ENCODE measurements at places on chromosomes 3 and 15.

DNA sequence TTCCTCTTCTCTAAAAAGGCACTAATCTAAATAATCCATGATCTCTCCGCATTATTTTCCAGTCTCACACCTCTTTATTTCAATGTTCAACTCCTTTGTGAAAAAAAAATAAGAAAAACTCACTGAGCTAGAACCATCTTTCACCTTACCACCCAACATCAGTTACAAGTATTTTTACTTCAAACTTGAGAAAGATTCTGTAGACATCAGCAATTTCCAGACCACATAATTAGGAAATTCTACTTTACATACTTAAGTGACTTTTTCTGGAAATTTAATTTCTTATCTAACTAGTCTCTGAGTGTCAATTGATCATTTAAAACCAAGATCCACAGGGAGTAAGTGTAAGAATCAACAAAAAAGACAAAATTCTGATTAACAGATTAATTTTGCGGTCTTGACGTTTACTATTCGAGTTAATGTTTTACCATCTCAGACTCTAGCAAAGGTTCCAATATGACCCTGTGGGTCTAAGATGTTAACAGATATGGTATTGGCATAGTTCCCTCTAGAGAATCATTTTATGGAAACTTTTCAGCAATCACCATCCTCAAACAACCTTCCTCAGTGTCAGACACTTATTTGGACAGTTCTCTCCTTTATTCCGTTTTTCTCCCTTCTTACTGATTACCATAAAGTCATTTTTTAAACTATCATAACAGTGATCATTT is 5.1 kb downstream of the ATP13A3 start:
- DNase-seq: no peak

- no peak for DNase-seq
These were observed 205.1 kb downstream of the XXYLT1 start for GRCh38 chr3:195065864-195066185.

- peak; percentile 75 for DNase-seq
These were observed 2.2 kb upstream of the BNIP2 start for GRCh38 chr15:59691194-59691805.

GRCh38 chr3:188749010-188749617 is 422.7 kb upstream of the TPRG1 start:
- DNase-seq: no peak

DNA sequence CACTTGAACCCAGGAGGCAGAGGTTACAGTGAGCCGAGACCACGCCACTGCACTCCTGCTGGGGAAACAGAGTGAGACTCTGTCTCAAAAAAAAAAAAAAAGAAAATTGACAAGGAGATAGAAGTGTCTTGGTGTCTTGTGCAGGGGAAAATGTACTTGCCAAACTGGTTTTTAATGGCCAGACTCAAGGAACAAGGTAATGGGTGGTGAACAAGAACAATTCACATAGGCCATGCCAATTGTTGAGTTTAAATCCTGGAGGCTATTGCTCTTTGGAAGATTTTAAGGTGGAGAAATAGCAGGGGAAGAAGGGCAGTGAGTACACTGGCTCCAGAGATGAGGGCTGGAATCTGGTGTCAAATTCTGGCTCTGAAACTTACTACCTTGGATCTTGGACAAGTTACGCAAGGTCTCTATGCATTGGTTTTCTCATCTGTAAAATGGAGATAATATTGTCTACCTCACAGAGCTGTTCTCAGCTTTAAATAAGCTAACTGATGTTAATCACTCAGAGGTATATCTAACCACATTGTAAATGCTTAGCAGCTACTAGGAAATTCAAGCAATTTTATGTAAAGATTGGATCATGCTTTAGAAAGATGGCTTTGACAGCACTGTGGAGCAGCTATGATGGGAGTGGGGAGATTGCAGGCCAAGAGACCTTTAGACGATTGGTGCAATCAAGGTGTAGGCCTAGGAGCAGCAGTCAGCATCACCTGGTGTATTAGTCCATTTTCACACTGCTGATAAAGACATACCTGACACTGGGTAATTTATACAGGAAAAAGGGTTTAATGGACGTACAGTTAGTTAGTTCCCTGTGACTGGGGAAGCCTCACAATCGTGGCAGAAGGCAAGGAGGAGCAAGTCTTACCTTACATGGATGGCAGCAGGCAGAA is 78.3 kb downstream of the B3GALNT1 start:
- no peak for DNase-seq

GRCh38 chr3:2870724-2871333 is 239.3 kb downstream of the IL5RA start:
- DNase-seq: no peak

DNA sequence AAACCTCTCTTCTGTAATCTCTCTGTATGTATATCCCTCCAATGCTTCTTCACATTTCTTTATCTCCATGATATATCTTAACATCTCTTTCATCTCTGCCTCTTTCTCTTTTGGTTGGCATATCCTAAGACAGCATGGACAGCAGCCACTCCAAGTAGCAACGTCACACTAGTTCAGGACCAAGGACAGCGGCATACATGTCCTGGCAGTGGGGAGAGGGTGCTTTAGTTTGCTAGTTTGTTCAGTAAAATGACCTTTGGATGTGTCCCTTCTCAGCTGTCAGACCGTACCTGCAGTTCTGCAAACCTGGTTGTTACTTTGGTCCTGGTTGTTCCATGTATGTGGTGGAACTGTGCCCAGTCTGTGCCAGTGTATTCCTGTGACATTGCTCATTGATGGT is 225.6 kb upstream of the ROPN1 start:
- DNase-seq: peak; percentile 90

DNA sequence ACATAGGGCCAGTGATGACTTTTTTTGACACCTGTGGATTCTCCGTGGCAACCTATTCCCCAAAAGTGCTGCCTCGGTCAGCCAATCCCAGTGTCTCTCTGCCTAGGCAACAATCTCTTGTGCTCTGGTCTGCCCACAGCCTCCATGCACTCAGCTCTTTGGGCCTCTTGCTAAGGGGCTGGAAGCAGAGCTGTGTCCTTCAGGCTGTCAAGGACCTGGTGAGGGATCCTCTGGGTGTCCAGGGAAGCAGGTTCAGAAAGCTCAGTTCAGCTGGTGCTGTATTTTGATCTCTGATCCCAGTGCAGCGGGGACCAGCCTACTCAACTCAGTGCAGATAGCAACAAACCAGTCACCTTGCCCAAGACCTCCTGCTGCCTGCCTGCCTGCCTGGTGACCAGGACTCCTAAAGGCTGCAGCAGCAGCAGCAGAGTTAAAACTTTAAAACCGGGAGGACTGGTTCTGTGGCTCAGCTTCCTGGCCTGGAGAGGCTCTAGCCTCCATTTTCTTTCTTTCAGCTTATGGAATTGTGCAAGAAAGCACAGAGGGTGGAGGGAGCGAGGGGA is 6.2 kb downstream of the PAK6 start:
- DNase-seq: no peak

GRCh38 chr3:13352621-13353131 is 67.4 kb downstream of the NUP210 start:
- no peak for DNase-seq

DNA sequence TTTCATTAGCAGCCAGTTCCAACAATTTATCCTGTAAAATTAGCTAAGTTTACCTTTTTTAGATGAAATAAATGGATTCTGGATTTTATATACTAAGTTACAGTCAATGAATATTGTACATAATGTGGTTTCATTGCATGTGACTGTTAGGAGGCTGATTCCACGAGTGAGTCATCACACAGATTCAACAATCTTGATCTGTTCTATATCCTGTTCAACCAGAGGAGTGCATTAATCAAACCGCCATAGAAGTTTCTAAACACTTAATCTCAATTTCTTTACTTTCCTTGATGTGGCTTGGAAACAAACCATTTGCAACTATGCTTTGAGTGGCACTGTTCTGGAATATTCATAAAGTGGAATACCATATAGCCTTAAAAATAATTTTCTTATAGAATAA is 15.3 kb downstream of the DNAJC13 start:
- no peak for DNase-seq

DNA sequence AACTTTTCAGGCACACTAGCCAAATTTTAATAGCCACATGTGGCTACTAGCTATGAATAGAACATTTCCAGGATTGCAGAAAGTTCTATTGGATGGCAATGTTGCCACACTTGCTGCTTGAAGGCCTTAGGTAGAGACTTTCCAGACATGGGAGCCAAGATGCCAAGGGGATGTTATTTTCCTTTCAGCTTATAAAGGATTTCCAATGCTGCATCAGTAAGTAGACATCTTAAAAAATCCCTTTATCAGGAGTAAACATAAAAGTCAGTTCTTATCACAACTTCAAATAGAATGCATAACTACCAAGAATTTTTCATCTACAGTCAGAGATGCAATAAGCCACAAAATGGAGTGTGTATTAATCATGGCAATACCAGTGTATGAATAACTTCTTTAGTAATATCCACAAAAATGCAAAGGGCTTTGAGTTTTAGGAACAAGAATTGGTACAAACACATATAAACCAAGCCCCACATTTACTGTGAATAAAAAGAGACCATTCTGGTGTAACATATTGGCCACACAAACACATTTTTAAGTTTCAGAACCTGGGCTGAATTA is 457.1 kb upstream of the ADAMTS9 start:
- no peak for DNase-seq

DNA sequence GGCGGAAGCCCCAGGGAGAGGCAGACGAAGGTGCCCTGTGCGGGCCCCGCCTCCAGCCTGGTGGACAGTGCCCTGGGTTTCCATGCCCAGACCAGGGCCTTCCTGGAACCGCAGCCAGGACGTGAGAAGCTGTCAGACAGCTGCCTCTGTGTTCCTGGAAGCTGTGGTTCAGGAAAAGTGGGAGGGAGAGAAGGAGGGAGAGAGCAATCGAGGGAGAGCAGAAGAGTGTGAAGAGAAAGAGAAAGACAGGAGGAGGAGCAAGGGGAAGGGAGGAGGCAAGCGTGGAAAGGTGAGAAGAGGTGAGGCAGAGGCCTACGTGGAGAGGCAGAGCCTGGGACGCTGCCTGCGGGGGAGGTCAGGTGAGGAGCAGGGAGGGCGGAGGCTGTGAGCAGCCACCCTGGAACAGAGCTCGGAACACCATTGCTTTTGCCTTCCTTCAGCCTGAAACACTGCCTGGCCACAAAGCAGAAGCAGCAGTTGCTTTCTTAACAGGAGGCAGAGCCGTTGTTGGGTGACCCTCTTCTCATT is 18.6 kb downstream of the ZDHHC19 start:
- no peak for DNase-seq

DNA sequence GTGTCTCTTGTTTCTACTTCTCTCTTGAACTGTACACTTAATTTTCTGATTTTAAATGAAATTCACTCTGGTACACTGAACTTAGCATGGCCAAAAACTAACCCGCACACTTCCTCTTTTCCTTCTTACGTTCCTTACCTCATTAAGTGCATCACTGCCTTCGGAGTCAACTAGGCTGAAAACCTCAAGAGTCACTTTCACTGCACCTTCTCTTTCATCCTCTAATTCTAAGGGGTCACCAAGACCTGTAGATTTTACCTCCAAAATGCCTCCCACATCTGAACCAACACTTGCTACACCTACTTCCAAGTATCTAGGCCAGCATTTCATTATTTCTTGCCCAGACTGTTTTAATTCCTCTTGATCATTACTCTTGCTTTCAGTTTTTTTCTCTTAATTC is 6.6 kb downstream of the CBLB start:
- DNase-seq: no peak

DNA sequence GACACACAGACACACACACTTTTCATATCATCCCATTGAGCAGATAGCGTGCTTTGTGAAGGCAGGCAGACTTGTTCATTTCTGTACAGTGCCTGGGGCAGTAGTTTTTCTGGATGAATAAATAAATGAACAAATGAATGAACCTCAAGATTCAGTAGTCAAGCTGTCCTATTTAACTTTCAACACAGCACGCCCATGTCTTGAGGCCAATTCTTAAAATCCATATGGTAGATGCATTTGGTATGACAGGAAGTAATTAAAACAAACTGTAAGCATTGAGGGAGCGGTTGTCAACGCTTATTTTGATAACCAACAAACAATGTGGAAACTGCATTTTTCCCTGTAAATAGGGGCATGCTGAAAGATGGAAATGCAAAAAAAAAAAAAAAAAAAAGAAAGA is 80.0 kb upstream of the BNC1 start:
- DNase-seq: no peak

- peak; percentile 35 for DNase-seq
These were observed 191.6 kb upstream of the STT3B start for GRCh38 chr3:31341130-31341529.

DNA sequence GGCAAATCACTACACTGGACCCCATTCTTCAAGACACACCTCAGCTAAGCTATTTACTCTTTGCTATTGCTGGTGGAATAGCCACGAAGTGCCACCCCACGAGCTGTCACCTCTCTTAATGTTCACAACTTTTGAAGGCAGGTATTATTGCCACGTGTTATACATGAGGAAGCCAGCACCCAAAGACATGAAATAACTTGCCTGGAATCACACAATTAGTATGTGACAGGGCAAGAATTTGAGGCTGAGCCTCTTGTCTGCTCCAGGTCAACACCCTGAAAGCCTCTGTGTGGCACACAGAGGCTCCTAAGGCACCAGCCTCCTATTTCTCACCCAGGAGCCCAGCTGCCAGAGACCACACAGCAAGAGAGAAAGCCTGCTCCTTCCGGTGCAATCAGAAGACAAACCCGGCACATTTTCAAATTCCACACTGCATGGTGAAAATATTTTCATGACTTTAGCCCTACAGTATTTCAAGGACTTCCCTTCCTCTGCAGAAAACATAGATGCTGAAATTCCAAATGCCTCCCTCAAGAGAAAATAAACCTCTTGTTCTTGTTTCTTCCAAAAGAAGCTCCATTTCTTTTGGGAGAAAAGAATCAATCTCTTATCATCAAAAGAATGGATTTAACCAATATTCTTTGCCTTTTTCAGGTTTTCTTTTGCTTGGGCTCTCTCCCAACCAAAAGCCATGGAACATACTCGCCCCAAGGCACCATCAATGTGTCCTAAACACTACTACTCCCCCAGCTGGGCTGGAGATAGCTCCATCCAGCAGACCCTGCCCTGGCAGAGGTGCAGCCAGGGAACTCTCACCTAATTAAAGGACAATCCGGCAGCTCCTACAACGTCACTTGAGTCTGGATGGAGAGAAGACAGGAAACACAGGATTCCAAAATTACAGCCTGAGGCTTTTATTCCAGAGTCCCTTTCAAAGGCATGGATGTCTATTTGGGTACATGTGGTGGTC is 84.7 kb upstream of the THBS1 start:
- DNase-seq: peak; percentile 7

- DNase-seq: no peak
These were observed 65.5 kb upstream of the ADAMTSL3 start for GRCh38 chr15:83588441-83588840.

DNA sequence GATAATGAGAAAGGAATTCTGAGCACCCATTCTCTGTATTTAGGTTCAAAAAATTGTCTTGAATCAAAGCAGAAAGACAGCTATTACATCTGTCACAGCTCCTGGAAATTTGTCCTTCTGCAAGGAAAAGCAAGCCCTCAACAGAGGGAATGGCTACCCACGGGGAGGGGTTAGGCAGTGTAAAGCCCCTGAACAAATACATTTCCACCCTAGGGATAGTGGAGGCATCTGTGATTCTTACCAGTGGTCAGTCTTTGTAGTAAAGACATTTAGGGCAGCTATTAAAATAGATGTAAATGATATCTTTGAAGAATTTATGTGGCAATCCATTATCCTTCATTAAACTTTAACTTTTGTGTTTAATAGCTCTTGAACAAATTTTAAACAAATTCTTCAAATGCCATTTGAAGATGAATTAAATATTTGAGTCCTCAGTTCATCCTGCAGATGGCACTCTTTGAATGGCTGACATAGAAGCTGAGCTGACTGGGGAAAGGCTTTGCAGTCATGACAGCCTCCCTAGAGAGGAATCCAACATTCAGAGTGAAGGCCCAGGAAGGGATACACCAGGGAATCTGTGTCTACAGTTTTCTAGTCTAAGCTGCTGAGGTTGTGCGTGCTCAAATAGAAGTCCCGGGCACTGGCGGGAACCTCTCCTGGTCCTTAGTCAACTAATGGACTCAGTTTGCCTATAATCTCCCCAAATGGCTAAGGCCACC is 359.7 kb upstream of the ROPN1 start:
- peak; percentile 87 for DNase-seq
